ENCODE measurements at places on chromosomes 5 and 9.

DNA sequence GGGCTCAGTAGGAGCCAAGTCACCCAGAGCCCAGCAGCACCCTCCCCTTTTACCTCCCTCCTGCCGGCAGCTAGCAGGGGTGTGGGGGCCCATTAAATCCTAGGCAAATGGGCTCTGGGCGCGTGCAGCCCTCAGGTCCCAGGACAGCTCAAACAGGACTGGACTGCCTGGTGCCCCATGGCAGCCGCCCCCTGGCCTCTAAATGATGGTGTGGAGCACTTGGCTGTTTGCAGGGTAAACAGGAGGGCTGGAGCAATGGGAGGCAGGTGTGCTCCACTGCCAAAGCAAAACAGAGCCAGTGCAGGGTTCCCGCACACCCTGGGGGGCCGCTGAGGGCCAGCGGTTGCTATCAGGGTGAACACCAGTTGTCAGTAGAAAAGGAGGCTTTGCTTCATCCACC lies 55.9 kb upstream of the C5orf58 start:
- DNase-seq = no peak

DNA sequence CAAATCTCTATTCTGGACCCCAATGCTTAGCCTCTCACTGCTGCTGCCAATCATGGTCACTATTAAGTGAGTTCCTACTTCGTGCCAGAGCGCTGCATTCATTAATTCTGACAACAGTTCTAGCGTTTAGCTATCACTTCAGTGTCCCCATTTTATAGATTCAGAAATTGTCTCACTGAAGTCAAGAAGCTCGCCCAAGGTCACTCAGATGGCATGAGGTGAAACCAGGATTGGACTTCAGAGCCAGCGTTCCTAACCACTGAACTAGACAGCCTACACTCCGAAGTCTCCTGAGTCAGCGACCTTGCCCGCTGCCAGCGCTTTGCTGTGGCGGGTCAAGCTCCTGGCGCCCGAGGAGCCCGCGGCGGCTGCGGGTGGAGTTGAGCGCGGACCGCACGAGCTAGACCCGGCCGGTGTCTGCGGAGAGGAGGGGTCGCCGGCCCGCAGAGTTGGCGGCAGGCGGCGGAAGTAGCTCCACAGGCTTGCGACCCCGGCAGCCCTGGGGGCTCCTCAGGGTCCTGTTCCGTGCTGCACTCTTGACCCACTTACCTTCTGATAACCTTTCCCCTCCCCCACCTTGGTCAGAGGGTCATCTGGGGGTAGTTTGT lies 2.1 kb upstream of the GABRB2 start:
- no peak for DNase-seq

DNA sequence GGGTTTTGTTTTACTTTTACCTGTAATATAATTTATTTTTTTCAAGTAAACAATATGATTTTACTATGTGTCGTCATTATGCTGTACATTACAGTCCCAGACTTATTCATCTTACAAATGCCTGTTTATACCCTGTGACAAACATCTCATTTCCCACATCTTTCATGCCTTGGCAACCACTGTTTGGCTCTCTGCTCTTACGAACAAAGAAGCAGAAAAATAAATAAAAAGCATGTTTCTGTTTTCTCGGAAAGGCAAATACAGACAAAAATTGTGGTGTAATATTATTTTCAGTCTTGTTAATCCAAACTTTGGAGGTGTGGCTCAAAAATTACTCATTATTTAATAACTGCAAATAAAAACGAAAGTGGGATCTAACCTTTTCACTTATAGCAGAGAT lies 393.0 kb downstream of the CDH12 start:
- no peak for DNase-seq

DNA sequence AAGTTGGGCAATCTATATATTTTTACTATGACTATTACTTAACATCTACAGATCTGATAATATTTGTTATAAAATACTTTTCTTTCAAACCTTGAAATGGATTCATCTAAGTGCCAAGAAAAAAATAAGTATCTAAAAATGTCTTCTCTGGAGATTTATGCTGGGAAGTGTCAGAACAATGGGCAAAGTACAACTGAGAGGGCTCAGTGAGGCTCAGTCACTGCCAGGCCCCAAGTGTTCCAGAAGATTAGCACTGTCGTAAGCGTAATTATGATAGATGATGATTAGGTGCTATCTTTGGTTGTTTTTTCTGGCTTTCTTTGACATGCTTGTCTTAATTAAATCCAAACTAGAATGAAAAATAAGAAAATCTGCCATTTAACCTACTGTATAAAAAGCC lies 72.2 kb upstream of the ADAMTS19 start:
- no peak for DNase-seq

DNA sequence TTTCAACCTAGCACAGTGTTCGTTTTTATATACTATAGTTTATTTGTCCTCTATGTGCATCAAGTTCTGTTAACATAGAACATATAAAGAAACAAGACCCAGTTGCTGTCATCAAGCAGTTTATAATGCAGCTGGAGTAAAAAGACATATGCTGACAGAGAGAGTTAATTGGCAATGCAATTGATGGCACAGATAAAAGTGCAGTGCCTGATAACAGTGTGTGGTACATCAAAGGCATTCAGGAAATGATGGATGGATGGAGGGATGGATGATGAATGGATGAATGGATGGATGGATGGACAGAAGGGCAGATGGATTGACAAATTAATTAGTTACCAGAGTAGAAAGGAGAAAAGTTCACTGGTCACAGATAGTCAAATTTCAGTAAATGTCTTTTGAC lies 238.9 kb downstream of the RFK start:
- no peak for DNase-seq

- DNase-seq = no peak
These were observed 287.7 kb downstream of the FBXL7 start for GRCh38 chr5:15787681-15788080.

GRCh38 chr9:82555431-82556051 lies 507.4 kb downstream of the RASEF start:
- DNase-seq = no peak

DNA sequence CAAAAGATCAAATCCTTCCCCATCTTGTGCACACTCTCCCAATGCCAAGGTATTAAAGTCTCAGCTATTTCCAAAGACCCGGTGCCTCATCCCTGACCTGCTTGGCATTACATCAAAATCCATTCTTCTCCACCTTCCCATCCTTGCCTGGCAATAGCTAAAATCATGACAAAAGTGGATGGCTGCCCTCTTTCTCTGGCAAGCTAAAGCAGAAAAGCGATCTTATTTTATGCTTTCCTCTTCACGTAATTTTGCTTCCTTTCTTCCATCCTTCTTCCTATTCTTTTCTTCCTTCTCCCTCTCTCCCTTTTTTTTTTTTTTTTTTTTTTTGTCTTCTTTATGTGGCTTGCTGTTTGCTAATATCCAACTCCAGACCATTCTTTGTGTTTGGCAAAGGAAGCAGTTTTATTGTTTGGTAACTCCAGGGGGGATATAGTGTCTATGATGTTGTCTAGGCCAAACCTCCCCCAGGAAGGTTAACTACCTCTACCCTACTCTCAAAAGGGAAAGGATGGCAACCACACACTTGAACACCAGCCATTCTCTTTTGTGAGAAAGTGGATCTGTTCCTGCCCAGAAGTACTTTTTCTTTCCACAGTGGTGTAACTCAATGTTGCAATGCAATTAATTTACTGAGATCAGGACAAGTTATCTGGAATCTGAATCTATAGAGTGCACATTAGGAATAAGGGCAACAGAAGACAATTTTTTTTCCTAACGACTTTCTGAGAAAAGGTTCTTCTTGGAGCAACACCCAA lies 120.9 kb upstream of the TMEM161B start:
- DNase-seq = no peak

- DNase-seq = no peak
These were observed 15.7 kb downstream of the KCNIP1 start for GRCh38 chr5:170519549-170519948.

DNA sequence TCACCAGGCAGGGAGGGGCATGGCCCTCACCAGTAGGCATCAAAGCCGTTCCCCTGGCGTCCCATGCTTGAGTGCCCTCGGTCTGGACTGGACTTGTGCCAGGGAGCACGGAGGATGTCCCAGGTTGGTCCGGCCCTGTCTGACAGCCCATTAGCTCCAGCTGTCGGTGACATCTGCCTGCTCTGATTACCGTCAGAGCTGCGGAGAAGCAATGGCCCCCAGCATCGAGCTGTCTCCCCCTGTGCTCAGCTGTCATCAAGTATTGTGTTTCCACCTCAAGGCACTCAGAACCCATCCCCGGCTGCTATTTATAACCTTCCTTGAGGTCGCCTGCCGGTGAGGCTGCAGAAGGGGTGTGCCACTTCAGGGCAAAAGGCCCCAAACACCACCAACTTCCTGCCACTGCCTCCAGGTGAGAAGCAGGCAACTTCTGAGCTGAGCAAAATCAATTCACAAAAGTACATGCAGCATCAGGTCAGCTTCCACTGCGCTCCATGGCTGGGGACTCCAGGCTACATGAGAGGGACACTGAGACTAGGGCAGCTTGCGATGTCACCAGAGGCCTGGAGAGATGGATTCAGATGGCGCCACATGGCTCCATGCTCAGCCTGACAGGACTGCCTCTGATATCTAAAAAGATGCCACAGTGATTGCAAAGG lies 142.7 kb downstream of the C5orf15 start:
- DNase-seq = peak; percentile 22
